Activated T-helper 2 cell treated with anti-CD3 and anti-CD28 coated beads, Interferon-gamma antibody, Interleukin-2, Interleukin-4, amounts not matched to agents 10 μg/mL and 5 μg/mL and 100 μg/mL, durations not matched to agents 14 hours and 24 hours and 36 hours (primary cell): ENCODE measurements at places on chromosomes 12 and 14.

GRCh38 chr12:83859021-83859420, 1053.6 kb downstream of the SLC6A15 start:
- no peaks in the 10 kb centered on the region for H3K4me1 ChIP-seq
- no peaks in the 10 kb centered on the region for H3K27me3 ChIP-seq
- H3K36me3 ChIP-seq, result no peaks in the 10 kb centered on the region
- no peak for DNase-seq
- no peak overlapping the region for H3K27ac ChIP-seq

- H3K36me3 ChIP-seq, result peaks cover 4% of the 10 kb centered on the region
- peak overlapping the region; percentile 52 for H3K4me3 ChIP-seq
- peaks cover 32% of the 10 kb centered on the region for H3K4me1 ChIP-seq
These were observed 87.3 kb downstream of the PHLDA1 start for GRCh38 chr12:75944097-75944904.

DNA sequence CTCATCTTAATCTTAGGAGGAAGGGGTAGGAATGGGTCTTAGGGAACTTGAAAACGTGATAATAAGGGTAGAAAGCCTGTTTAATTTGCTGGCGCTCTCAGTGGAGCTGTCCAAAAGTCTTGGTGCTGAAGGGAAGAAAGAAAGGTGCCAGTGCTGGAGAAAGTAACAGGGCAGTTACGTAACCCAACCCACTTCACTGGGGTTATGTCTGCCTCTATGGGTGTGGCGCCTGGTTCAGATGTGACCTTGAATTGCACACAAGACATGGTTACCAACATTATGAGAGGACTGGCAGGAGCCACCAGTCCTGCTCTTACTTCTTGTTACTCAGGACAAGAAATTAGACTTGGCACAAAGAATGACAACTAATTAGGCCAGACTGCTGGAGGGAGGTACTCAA, 18.6 kb upstream of the GPATCH2L start:
- no peak overlapping the region for H3K27ac ChIP-seq
- DNase-seq, result no peak
- peaks cover 40% of the 10 kb centered on the region for H3K27me3 ChIP-seq
- H3K4me3 ChIP-seq, result no peak overlapping the region
- no peaks in the 10 kb centered on the region for H3K36me3 ChIP-seq

DNA sequence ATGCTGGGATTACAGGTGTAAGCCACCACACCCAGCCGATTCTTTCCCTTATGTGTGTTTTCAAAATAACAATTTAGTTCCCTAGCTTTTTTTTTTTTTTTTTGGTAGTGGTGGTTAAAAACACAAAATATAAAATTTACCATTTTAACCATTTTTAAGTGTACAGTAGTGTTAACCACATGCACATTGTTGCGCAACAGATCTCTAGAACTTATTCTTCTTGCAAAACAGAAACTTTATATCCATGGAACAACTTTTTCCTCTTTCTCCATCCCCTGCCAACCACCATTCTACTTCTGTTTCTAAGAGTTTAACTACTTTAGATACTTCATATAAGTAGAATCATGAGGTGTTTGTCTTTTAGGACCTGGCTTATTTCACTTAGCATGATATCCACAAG, 1.1 kb upstream of the NDUFA12 start:
- H3K36me3 ChIP-seq, result peaks cover 24% of the 10 kb centered on the region
- no peak for DNase-seq
- peak overlapping the region; percentile 49 for H3K4me3 ChIP-seq
- no peaks in the 10 kb centered on the region for H3K27me3 ChIP-seq

DNA sequence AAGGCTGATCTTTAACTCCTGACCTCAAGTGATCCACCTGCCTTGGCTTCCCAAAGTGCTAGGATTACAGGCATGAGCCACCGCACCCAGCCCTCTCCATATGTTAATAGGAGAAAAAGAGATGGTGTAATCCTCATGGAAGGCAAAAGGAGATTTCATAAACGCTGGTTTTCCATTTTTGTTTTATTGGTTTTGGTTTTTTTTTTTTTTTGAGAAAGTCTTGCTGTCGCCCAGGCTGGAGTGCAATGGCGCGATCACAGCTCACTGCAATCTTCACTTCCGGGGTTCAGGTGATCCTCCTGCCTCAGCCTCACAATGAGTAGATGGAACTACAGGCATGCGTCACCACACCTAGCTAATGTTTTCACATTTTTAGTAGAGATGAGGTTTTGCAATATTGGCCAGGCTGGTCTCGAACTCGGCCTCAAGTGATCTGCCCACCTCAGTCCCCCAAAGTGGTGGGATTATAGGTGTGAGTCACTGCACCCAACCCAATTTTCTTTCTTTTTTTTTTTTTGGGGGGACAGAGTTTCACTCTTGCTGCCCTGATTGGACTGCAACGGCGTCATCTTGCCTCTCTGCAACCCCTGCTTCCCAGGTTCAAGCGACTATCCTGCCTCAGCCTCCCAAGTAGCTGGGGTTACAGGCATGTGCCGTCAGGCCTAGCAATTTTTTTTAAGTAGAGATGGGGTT, 8.1 kb downstream of the PTGES3 start:
- DNase-seq, result no peak
- peaks cover 65% of the 10 kb centered on the region for H3K36me3 ChIP-seq
- H3K4me3 ChIP-seq, result no peak overlapping the region
- H3K4me1 ChIP-seq, result peaks cover 45% of the 10 kb centered on the region

GRCh38 chr12:69648476-69648875, 37.8 kb upstream of the LRRC10 start:
- no peaks in the 10 kb centered on the region for H3K4me1 ChIP-seq
- no peak overlapping the region for H3K4me3 ChIP-seq
- no peak overlapping the region for H3K27ac ChIP-seq
- H3K27me3 ChIP-seq, result peaks cover 35% of the 10 kb centered on the region
- no peak for DNase-seq
- H3K36me3 ChIP-seq, result no peaks in the 10 kb centered on the region

DNA sequence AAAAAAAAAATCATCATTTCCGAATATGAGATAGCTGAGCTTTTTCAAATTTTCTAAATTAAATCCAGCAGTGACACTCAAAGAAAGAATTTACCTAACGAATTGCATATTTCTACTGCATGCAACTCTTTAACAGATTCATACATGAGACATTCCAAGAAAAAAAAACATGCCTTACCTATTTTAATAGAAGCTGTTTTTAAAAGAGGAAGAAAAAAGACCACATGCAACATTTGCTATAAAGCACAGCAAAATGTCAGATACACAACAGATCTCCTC, 18.5 kb downstream of the CORO1C start:
- no peak for DNase-seq
- peaks cover 9% of the 10 kb centered on the region for H3K4me1 ChIP-seq
- no peak overlapping the region for H3K27ac ChIP-seq
- H3K4me3 ChIP-seq, result no peak overlapping the region
- peaks cover 3% of the 10 kb centered on the region for H3K36me3 ChIP-seq

GRCh38 chr12:51893786-51894185, 5.9 kb downstream of the ANKRD33 start:
- no peak overlapping the region for H3K4me3 ChIP-seq
- DNase-seq, result no peak
- H3K27ac ChIP-seq, result no peak overlapping the region
- no peaks in the 10 kb centered on the region for H3K4me1 ChIP-seq

GRCh38 chr12:132156573-132157325, 12.5 kb downstream of the NOC4L start:
- no peak for DNase-seq
- H3K36me3 ChIP-seq, result no peaks in the 10 kb centered on the region
- no peak overlapping the region for H3K27ac ChIP-seq

DNA sequence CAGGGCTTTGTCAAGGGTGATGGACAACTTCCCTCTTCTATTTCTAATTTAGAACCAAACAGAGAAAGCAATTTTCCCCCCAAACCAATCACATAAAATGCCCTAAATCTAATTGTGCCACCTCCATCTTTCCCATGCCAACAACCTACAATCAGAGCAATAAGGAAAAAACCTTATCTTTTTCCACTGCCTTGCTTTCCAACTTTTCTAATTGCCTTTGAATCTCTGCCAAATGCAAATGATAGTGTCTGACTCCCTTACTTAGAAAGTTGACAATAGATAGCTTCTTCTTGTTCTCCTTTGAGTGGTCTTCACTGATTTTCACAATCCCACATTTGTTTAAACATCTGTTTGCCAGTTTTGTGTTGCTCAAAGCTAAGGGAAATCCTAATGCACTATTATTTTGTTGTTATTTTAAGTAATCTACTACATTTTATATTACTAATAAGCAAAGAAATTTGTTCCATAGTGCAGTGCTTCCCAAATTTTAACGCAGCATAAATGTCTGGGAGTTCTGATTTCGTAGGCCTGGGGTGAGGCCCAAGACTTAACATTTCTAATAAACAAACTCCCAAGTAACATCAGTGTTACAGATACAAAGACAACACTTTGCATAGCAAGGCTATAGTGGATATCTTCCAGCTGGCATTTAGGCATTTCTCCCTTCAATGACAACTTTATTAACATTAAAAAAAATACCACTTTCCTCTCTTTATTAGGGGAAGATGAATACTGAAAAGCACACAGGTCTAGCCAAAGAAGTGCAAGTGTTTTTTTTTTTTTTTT, 696.3 kb upstream of the USP15 start:
- H3K4me1 ChIP-seq, result no peaks in the 10 kb centered on the region
- H3K27ac ChIP-seq, result no peak overlapping the region
- no peak overlapping the region for H3K4me3 ChIP-seq
- DNase-seq, result no peak

GRCh38 chr12:124913474-124914391, 717 bp downstream of the UBC start:
- no peaks in the 10 kb centered on the region for H3K27me3 ChIP-seq
- peaks cover 41% of the 10 kb centered on the region for H3K36me3 ChIP-seq
- H3K4me1 ChIP-seq, result peaks cover 55% of the 10 kb centered on the region
- H3K27ac ChIP-seq, result peak overlapping the region; percentile 94
- DNase-seq, result peak; percentile 88

- no peak for DNase-seq
- peak overlapping the region; percentile 71 for H3K27ac ChIP-seq
- no peaks in the 10 kb centered on the region for H3K36me3 ChIP-seq
- H3K4me1 ChIP-seq, result peaks cover 74% of the 10 kb centered on the region
- no peaks in the 10 kb centered on the region for H3K27me3 ChIP-seq
These were observed 32.8 kb downstream of the FMNL3 start for GRCh38 chr12:49674318-49674981.

- DNase-seq, result no peak
- H3K4me1 ChIP-seq, result peaks cover 2% of the 10 kb centered on the region
- no peaks in the 10 kb centered on the region for H3K27me3 ChIP-seq
- H3K27ac ChIP-seq, result no peak overlapping the region
- no peaks in the 10 kb centered on the region for H3K36me3 ChIP-seq
These were observed 96.4 kb upstream of the SOX5 start for GRCh38 chr12:24045816-24046257.

GRCh38 chr12:106135781-106136180, 3.0 kb downstream of the NUAK1 start:
- no peak overlapping the region for H3K27ac ChIP-seq
- H3K27me3 ChIP-seq, result peaks cover 52% of the 10 kb centered on the region
- H3K36me3 ChIP-seq, result no peaks in the 10 kb centered on the region
- peaks cover 3% of the 10 kb centered on the region for H3K4me1 ChIP-seq
- no peak overlapping the region for H3K4me3 ChIP-seq

DNA sequence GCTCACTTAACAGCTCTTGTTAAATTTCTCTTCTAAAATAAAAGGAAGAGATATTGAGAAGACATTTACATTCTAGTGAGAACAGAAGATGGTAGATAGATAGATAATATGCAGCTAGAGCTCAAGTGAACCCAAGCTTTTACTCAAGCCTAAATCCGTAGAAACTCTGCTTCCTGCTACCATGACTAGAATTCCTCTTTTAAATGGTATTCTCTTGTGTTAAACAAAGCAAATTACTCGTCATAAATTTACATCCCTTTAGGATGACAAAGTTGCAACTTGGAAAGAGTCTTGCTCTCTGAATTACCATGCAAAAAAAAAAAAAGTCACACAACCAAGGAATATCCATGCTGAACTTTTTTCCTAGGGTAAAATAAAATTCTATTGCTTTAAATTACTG, 160.7 kb upstream of the LRFN5 start:
- no peak for DNase-seq
- H3K4me3 ChIP-seq, result no peak overlapping the region
- no peaks in the 10 kb centered on the region for H3K4me1 ChIP-seq
- H3K36me3 ChIP-seq, result no peaks in the 10 kb centered on the region
- no peaks in the 10 kb centered on the region for H3K27me3 ChIP-seq

DNA sequence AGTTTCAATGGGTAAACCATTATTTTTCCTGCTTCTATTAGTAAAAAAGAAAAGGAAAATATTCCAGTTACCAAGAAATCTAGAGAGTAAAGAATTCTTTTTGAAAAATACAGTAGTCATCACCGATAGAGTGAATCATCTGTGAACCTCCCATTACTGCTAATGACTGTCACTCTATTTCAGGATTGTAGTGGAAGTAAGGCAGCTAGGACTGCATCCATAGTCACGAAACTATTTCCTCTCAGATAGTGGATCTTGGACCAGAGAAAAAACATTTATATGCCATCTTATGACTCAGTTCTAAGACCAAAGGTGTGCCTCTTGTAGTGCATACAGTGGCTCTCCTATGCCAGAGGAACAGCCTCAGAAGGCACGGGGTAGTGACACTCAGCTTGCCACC, 173.9 kb upstream of the PLEKHA5 start:
- H3K27me3 ChIP-seq, result no peaks in the 10 kb centered on the region
- H3K27ac ChIP-seq, result no peak overlapping the region
- no peak overlapping the region for H3K4me3 ChIP-seq
- no peak for DNase-seq

- H3K27ac ChIP-seq, result no peak overlapping the region
- H3K4me1 ChIP-seq, result no peaks in the 10 kb centered on the region
- H3K27me3 ChIP-seq, result peaks cover 30% of the 10 kb centered on the region
- DNase-seq, result no peak
- H3K4me3 ChIP-seq, result no peak overlapping the region
These were observed 28.2 kb upstream of the BCL11B start for GRCh38 chr14:99300190-99300589.

DNA sequence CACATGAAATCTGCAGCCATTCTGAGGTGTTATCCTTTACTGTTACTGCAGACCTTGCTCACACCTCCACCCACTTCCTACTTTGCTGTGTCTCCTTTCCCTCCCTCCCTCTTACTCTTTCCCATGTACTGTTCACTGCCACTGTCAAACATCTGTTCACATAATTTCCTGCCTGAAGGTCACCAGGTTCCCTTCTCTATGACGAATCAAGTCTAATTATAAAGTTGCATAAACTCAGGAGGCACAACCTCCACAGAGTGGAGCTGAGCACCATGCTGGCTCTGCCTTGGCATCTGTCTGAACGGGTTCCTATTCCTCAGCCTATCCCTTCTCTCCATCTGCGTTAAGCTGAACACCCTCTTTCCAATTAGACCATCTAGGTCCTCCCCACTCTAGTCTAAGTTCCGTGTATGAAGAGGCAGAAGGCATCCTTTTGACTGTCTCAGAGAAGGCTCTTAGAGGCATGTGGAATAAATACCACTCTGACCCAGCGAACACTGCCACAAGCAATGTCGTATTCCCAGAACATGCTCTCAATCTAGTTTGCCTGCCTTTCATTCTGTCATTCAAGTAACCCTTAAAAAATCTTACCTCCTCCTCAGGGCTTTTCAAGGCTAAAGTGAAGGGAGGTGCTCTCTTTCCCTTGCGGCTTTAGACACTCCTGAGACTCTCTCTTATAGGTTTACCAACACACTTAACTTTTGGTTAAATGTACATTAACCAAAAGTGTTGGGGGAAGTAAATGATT, 48.7 kb downstream of the ACADS start:
- no peak overlapping the region for H3K27ac ChIP-seq
- H3K4me3 ChIP-seq, result no peak overlapping the region
- H3K36me3 ChIP-seq, result peaks cover 38% of the 10 kb centered on the region
- no peak for DNase-seq
- no peaks in the 10 kb centered on the region for H3K27me3 ChIP-seq
